ENCODE measurements at places on chromosomes 7 and 10. TPM values are rescaled to one million over a fixed set of nuclear protein-coding genes. Genes with fewer than 3 reads are reported as not detected.

- H3K27ac ChIP-seq: no peak overlapping the region
- no peak overlapping the region for H3K4me3 ChIP-seq
- no peak for DNase-seq
Observed at GRCh38 chr7:64515781-64516180, 47.1 kb downstream of the ZNF680 start.

- no peaks in the 10 kb centered on the region for H3K4me1 ChIP-seq
- H3K36me3 ChIP-seq: no peaks in the 10 kb centered on the region
- no peak overlapping the region for H3K4me3 ChIP-seq
- DNase-seq: no peak
- no peaks in the 10 kb centered on the region for H3K27me3 ChIP-seq
Observed at GRCh38 chr7:101330011-101330484, 8.4 kb upstream of the IFT22 start.

DNA sequence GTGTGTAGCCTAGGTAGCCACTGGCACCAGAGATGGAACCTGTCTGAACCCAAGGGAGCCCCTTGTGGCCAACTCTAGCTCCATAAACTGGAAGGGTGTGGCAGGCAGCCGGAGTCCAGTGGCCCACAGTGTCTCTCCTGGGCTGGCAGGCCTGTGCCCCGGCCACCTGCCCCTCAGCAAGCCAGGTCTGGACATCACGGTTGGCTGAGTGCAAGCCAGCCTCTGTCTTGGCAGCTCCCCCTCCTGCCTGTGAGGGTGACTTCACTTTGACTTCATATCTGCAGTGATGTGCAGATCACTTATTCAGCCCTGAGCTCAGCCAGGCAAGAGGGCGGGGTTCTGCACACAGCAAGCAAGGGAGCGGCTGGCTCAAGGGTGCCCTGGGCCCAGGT is 1.3 kb upstream of the RET start:
- no peak overlapping the region for H3K4me3 ChIP-seq
- no peak overlapping the region for H3K27ac ChIP-seq
- H3K4me1 ChIP-seq: no peaks in the 10 kb centered on the region
- no peaks in the 10 kb centered on the region for H3K27me3 ChIP-seq

- no peak for DNase-seq
- H3K27ac ChIP-seq: no peak overlapping the region
- no peaks in the 10 kb centered on the region for H3K27me3 ChIP-seq
Observed at GRCh38 chr7:32611201-32612099, 116.2 kb downstream of the AVL9 start.

GRCh38 chr10:107013258-107014006 is 151.1 kb downstream of the SORCS1 start:
- no peaks in the 10 kb centered on the region for H3K4me1 ChIP-seq
- no peaks in the 10 kb centered on the region for H3K36me3 ChIP-seq
- no peak overlapping the region for H3K4me3 ChIP-seq
- DNase-seq: no peak

Gene MYOZ1
- polyA plus RNA-seq: 2.0 TPM

DNA sequence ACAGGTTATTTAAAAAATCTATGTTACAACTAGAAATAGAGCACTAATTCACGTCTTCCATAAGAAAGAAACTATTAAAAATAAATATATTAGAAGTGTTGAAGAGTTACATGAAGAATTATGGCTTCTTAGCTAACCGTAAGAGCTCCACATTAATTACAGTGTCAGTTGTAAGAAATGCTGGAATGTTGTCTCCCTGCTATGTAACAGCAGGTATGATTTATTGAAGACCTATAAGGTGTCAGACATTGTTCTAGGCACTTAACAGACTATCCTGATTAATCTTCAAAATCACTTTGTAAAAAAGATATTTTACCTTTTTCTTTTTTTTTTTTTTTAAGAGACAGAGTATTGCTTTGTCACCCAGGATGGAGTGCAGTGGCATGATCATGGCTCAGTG is 75.8 kb upstream of the NEBL start:
- H3K4me3 ChIP-seq: no peak overlapping the region
- DNase-seq: no peak
- no peaks in the 10 kb centered on the region for H3K4me1 ChIP-seq
- no peak overlapping the region for H3K27ac ChIP-seq
- no peaks in the 10 kb centered on the region for H3K27me3 ChIP-seq
- no peaks in the 10 kb centered on the region for H3K36me3 ChIP-seq

GRCh38 chr10:67242528-67242927 is 316.7 kb downstream of the LRRTM3 start:
- H3K36me3 ChIP-seq: no peaks in the 10 kb centered on the region
- no peak overlapping the region for H3K4me3 ChIP-seq
- no peak for DNase-seq

- H3K27ac ChIP-seq: no peak overlapping the region
- no peak overlapping the region for H3K4me3 ChIP-seq
- no peak for DNase-seq
- no peaks in the 10 kb centered on the region for H3K36me3 ChIP-seq
Observed at GRCh38 chr10:11023009-11023953, 5.6 kb downstream of the CELF2 start.

DNA sequence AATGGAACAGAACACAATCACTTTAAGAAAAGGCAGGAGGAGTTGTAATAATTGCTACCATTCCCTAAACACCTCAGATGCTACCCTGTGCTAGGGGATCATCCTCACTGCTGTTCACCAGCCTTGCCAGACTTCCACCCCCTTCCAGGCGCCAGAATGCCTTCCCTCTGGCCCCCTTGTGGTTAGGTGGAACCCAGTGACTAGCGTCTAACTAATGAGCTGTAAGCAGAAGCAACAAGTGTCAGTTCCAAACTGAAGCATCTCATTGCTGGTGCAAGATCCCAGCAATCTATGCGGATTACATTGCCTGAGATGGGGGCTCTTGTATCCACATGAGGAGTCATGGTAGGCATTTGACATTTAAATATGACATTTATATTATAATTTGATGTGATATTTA is 86.6 kb downstream of the FRMD4A start:
- no peak overlapping the region for H3K4me3 ChIP-seq
- no peak for DNase-seq
- H3K27me3 ChIP-seq: peaks cover 3% of the 10 kb centered on the region

GRCh38 chr7:37666026-37666799 is 17.4 kb upstream of the GPR141 start:
- H3K4me3 ChIP-seq: no peak overlapping the region
- H3K36me3 ChIP-seq: no peaks in the 10 kb centered on the region
- no peaks in the 10 kb centered on the region for H3K27me3 ChIP-seq
- H3K27ac ChIP-seq: no peak overlapping the region
- H3K4me1 ChIP-seq: no peaks in the 10 kb centered on the region
- DNase-seq: peak; percentile 10
